ENCODE measurements at places on chromosomes 5 and 9. TPM values are rescaled to one million over a fixed set of nuclear protein-coding genes. Genes with fewer than 3 reads are reported as not detected.

CDH9 gene
- not detected for total RNA-seq

MLANA gene
- not detected for total RNA-seq

MGAT1 gene
- total RNA-seq: 130 TPM

HK3 gene
- total RNA-seq: 0.11 TPM

C9 gene
- not detected for total RNA-seq

HSPB3 gene
- not detected for total RNA-seq

GFI1B gene
- 0.48 TPM for total RNA-seq

FAM170A gene
- not detected for total RNA-seq

OR4F3 gene
- total RNA-seq: not detected

THBS4 gene
- 2.0 TPM for total RNA-seq

PCDHGA3 gene
- total RNA-seq: not detected

CCL27 gene
- total RNA-seq: not detected

UNC13B gene
- total RNA-seq: 5.0 TPM

SNX30 gene
- total RNA-seq: 7.9 TPM

MACIR gene
- 5.9 TPM for total RNA-seq

SLC6A19 gene
- not detected for total RNA-seq

NPR3 gene
- 0.16 TPM for total RNA-seq

EGFL7 gene
- 0.61 TPM for total RNA-seq

AQP3 gene
- total RNA-seq: 36.8 TPM

FLT4 gene
- 2.6 TPM for total RNA-seq

DMRT2 gene
- total RNA-seq: not detected
